ENCODE measurements at places on chromosomes 1 and 21.

DNA sequence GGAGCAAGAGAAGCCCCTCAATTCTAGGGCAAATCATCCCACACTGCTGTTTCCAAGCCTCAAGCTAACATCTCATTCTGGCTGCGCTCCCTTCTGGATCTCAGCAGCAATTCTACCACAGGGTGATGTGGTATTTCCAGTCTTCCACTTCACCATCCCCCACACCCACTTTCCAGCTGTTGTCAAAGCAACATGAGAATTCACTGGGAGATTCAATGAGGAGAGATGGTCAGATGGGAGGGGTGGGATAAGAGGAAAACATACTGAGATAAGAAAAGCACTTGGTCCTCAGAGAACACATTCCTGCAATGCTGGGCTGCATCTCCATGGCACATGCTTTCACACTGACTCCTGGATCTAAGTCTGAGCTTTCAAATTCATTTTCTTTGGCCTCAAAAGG lies 47.3 kb upstream of the LRRC52 start:
- no peak for DNase-seq

GRCh38 chr1:26745191-26745590 lies 42.6 kb upstream of the PIGV start:
- DNase-seq = no peak

DNA sequence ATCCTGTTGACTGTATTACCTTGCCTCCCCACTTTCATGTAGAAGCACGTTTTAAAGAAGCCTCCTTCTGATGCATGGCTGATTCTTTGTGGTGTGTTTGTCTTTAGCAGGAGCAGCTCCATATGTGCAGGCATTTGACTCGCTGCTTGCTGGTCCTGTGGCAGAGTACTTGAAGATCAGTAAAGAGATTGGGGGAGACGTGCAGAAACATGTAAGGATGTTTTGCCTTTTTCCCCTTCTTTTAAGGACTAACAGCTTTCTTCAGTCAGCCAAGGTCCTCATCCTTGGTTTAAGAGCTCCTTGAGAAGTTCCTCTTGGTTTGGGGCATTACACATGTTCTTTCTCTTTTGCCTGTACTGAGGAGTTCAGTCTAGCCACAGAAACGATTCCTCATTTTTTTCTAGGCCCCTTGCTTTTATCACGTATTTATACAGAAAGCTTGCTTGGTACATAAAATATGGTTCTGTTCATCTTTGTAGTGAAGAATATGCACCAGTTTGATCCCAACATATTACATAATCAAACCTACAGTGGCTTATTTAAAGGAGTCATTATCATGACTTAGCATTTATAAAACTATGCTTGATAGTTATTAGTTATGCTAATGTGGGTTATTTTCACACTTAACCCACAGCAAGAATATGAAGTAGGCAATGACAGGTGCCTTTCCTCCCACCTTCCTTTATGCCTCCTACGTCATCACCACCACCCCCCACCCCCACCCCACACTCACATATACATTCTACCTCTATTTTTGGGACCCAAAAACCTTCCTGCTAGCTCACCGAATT lies 19.6 kb downstream of the CAP1 start:
- DNase-seq = peak; percentile 24

- no peak for DNase-seq
Measured at GRCh38 chr1:83516369-83516768, 482.6 kb downstream of the TTLL7 start.

DNA sequence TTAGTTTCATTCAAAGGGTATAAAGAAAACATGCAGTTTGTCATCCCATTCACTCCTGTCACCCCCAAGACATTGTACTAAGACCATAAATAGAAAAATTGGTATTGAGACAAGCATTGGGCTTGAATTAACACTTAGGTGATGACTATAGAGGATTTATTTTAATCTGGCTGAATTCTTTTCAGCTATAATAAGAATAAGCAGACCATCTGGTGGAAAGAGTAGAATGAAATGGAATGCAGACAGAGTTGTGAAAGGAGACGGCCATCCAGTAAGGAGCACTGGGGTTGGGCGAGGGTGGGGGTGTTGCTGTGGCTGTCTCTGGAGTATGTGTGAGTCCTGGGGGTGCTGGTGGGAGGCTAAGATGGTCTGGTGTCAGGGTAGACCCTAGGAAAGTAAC lies 125.0 kb upstream of the IVNS1ABP start:
- no peak for DNase-seq

- DNase-seq = no peak
Measured at GRCh38 chr1:230230273-230230672, 163.2 kb downstream of the GALNT2 start.

All from activated CD4-positive, alpha-beta T cell treated with anti-CD3 and anti-CD28 coated beads, Interleukin-2, Interleukin-4, amounts not matched to agents 100 ng/mL and 50 ng/mL, durations not matched to agents 16 hours and 8 hours (primary cell).